IPS DF 6.9 (cell line): ENCODE measurements at places on chromosomes 12 and 14.

DNA sequence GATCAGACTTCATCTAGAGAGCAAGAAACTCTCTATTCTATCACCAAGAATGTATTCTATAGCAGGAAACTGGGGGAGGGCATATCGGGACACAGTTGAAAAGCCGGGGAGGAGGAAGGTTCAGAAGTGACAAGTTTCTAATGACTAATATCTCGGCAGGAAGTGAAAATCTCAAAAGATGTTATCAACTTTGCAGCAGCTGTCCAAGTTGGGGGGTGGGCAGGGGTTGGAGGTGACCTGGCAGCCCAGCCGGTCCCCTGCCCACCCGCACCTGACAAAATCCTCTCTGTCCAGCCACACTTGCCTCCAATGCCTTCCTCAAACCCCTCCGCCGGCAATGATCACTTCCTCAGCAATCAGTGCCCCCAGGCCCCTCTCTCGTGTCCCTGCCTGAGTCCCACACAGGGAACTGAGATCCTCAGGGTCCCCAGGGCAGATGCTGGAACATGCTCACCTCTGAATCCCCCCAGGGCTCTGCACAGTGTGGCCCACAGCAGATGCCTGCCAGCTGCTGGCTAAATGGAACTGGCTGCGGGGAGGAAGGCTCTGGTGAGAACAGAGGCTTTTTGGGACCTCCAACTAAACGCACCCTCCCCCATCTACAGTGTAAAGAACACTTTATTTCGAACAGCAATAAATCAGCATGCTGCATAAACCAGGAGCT is 43.9 kb downstream of the CCDC88C start:
- DNase-seq = no peak

- no peak for DNase-seq
Measured at GRCh38 chr12:18967814-18968213, 161.7 kb upstream of the PLEKHA5 start.

- DNase-seq = no peak
Measured at GRCh38 chr14:87698481-87698880, 294.5 kb downstream of the GALC start.

DNA sequence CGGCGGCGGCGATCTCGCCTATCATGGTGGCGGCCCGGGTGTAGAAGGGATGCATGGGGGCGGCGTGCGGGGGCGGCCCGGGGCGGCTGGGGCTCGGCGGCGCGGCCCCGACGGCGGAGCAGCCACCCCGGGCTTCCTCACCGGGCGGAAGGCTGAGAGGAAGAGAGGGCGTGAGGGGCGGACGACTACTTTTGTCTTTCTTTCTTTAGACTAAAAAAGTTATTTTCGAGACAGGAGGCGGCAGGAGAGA is 240 bp downstream of the BTG1 start:
- no peak for DNase-seq

DNA sequence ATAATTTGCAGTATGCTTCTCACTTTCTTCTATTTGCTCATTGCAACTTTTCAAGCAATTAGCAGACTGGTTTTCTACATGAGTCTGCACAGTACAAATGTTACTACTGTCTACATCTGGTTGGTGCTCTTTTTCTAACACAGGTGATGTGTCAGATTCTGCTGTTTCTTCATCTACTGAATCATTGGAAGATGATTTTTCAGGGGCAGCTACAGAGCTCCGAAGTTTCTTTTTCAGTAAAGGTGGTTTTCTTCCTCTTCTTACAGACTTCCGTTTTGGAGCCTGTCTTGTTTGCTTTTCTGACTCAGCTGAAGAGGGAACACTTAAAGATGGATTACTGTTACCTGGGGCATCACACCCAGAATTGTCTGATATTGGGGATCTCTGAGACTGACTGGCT is 62.1 kb downstream of the SCAF11 start:
- no peak for DNase-seq

DNA sequence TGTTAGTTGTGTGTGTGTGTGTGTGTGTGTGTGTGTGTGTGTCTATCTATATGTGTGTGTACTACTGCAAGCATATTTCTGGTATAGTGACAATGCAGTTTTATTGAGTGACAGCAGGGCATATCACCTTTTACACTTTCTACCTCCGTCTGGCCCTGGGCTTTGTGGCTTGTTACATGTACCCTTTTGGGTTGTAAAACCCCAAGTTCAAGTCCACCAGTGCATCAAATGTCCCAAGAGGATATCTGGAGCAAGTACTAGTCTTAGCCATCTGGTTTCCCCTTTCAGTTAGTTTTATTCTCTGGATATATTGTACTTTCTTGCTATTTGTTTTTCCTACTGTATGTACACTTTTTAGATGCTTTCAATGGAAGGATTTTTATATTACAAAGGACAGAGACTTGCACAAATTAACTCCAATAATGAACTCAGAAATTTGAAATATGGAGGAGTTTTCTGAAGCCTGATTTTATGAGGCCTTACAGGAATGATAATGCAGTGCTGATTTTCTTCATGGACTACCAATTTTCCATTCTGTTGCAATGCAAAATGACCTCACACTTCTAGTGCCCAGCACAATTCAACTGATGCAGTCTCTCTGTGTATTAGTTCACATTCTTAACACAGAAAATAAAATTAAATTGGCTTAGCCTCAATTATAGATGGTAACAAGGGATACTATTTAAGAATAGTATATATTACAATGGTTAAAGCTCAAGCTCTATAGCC is 29.1 kb downstream of the SLC16A7 start:
- no peak for DNase-seq

- no peak for DNase-seq
Measured at GRCh38 chr14:94897561-94897960, 127.6 kb upstream of the GSC start.

DNA sequence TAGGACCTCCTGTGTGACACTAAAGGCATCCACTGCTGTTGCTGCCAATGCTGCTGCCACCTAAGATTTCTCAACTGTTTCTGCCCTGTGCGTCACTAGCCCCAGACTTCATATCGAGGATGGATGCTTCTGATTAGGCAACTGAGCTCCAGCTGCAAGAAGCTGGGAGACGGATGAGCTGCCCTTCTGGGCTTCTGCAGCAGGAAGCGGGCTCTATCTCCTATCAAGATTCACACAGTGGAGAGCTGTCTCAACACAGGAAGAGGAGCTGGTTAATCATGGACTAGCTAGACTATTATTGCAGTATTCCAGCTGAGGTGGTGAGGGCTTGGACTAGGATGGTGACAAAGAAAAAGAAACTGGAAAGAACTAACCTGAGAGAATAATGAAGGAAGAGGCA is 59.2 kb upstream of the PELI2 start:
- DNase-seq = no peak

GRCh38 chr14:80565001-80565400 is 353.7 kb upstream of the DIO2 start:
- no peak for DNase-seq

DNA sequence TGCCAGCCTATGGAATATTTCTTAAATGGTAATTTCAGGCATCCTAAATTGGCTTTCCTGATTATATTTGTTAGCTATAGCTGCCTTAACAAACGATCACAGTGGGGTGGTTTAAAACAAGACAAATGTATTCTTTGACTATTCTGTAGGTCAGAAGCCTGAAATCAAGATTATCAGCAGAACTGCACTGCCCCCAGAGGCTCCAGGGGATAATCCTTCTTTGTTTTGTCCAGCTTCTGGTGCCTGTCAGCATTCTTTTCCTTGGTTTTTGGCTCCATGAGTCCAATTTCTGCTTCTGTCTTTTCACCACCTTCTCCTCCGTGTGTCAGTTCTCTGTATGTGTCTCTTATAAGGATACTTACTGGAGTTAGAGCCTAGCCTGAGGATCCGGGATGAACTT is 1282.2 kb upstream of the USP15 start:
- no peak for DNase-seq

GRCh38 chr14:68820999-68821683 is 28.3 kb upstream of the ZFP36L1 start:
- DNase-seq = no peak
